ENCODE measurements at places on chromosomes 7 and 10.
A peak's percentile ranks its signal among the peaks of the same experiment; 100 is the strongest.

- DNase-seq, result no peak
Measured at GRCh38 chr7:27872356-27873275, 132.7 kb downstream of the TAX1BP1 start.

- no peak for DNase-seq
Measured at GRCh38 chr7:135247746-135248471, 14.3 kb downstream of the STRA8 start.

DNA sequence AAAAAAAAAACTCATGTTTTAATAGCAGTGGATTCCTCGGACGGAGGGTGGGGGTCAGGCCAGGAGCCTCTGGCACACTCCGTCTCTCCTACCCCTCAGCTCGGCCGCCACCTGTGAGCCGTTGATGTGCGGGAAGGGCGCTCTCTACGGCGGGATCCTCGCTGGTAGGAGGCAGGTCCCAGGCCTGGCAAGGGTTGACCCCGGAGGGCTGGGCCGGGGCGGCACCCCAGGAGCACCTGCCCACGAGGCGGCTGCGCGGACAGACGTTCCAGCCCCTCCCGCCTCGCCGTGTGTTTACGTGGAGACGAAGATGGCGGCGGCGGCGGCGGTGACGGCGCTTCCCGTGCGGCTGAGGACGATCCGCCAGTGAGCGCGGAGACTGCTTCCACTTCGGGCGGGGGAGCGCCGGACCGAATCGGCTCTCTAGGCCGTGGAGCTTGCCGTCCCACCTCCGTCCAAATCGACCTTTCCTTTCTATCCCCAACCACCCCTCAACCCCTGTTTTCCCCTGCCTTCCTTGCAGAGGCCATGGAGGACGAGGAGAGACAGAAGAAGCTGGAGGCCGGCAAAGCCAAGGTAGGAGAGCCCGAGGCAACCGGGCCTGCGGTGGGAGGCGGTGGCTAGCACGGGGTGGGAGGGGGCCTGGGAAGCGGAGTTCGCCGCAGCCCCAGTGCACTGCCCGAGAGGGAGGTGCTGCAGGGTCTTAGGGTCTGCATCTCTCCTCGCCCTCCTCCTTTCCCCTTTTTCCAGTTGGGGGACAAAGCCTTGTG is at the start of gene AKAP9:
Gene AKAP9, plus strand, starts transcription at position 291 of the 770 bp plus-strand sequence. Its CDS starts 238 bp downstream, at position 529.
- peak; percentile 89 for DNase-seq

DNA sequence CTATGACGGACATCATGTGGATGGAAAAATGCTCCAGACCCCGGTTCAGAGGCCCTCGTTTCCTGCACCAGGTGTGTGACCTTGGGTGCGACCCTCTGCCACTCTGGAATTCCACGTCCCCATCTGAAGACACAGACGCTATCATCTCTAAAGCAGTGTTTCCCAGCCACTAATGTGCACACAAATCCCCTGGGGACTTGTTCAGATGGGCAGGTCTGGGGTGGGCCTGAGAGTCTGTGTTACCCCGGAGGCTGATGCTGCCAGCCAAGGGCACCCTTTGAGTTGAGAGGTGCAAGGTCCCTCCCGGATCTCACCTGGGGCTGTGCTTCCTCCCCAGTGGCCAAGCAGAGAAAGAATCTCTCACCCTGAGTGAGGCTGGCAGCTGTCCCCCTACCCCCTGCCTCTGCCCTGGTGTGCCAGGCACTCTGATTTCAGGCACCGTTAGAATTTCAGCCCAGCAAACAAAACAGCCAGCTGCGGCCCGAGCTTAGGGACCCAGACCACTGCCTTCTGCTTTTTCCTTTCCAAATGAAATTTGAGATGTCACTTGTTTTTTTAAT is 90.0 kb downstream of the SLIT1 start:
- DNase-seq, result no peak

GRCh38 chr10:110209454-110209925 is 2.1 kb downstream of the MXI1 start:
- peak; percentile 75 for DNase-seq

DNA sequence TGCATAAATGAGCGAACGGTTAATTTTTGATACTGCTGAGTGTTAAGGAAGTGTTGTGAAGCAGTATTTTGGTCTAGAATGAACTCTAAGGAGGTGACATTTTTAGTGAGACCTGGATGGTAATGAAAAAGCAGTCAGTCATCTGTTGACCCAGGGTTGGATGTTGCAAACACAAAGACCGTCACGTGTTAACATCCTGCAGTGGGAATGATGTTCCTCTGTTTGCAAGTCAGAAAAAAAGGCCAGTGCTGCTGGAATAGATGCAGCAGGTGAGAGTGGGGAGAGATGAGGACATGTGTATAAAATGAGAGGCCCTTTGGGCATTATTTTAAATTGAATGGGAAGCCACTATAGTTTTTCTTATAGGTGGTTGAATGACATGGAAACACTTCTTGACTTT is 39.3 kb downstream of the INSYN2A start:
- DNase-seq, result no peak

DNA sequence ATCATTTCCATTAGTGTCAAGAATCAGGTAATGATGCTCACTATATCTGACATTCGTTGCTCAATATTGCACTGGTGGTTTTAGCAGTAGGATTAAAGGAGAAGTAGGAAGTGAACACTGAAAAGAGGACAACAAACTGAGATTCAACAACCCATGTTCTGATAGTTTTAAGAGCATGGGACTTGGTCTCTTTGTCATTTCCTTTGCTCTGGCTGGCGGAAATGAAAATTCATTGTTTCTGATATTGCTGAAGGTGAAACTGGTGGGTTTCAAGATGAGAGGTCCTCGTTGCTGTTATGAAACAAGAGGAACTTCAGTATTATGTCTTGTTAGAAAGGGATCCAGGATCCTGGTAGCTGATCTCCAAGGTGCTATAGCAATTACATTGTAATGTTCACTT is 129.0 kb downstream of the DNAH11 start:
- no peak for DNase-seq

GRCh38 chr10:115604627-115605026 is 511.5 kb downstream of the ATRNL1 start:
- DNase-seq, result no peak

DNA sequence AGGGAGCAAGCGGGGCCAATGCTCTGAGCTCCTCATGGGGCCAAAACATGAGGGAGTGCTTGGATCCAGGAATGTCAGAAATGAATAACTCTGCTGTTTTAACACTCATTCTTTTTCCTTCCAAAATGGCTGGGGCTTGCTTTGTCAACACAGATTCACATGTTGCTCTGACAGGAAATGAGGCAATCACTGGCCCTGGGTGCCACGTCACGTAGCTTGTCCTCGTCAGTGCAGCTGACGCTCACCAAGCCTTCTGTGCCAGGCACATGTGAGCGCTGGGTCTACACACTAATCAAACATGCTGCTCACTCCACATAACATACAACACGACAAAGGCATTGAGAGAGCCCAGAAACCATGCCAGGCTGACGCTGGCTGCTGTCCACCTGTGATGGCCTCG is 198.9 kb downstream of the WDR37 start:
- DNase-seq, result no peak

DNA sequence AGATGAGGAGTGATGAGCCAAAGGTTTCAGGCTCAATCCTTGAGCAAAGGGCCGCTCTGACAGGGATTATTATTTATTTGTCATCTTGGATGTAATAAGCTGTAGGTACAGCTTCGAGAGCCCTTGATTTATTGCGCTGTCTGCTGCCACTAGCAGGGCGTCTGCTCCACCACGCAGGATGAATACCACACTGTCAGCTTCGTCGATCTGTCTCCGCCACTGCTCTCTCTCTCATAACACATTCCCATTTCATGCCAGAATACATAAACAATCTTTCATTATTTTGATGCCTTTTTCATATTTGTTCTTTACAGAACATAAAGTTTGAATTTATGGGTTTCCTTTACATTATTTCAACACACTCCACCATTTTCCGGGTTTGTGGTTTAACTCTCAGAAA is 276.6 kb downstream of the LRMDA start:
- DNase-seq, result no peak

- DNase-seq, result no peak
Measured at GRCh38 chr7:7208520-7208919, 26.2 kb downstream of the C1GALT1 start.

DNA sequence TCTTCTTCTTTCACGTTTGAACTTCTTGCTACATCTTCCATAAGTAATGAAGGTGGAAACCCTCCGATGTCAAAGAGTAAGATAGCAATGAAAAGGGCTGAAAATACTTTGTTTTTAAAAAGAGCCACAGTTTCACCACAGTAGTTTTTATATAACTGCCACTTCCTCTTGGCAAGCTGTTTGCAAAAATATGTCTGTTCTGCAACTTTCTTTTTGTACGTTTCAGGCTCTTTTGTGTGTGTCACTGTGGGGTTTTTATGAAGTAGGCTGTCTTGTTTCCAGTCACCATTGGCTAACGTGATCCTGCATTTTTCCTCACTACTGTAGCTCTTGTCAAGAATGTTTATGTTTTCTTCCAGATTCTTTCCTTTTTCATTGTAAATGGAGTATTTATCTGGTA is 55.6 kb downstream of the SLC16A9 start:
- DNase-seq, result no peak

- no peak for DNase-seq
Measured at GRCh38 chr10:120012131-120012400, 119.5 kb downstream of the SEC23IP start.

DNA sequence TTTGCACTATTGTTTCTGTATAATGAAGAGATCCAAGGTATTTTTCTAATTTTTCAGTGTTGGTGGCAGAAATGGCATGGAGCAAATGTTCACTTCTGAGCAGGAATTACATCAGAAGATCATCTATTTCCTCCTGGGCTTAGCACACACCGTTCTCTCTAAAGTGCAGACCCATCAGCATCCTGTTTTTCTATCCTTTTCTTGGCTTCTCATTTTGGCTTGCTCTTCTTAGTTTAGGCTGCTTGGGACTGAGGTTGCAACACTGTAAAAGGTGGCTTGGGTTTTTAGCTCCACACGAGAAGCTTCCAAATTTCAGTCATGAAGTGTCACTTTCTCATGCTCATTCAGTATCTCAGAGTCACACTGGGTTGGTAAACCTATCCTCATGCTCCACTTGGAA is 79.9 kb upstream of the SMIM30 start:
- DNase-seq, result no peak

GRCh38 chr7:144720710-144721109 is 115.1 kb downstream of the TPK1 start:
- DNase-seq, result no peak

- DNase-seq, result no peak
Measured at GRCh38 chr7:66627881-66628360, 760 bp upstream of the KCTD7 start.

DNA sequence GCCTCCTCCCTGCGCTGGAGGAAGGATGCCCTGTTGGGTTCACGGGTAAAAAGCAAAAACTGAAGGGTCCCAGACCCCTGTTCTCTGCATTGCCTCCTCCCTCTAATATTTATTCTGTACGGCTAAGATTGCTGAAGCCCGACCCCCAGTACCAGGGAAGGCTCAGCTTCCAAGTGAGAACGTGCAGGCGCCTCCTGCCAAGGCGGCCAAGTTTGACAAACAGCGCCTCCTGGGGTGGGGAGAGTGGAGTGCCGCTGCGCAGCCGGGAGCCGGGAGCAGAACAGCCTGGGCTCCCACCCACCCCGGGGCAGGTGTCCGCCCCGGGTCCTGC is 4.7 kb upstream of the EBF3 start:
- DNase-seq, result no peak

- no peak for DNase-seq
Measured at GRCh38 chr7:50733552-50733951, 49.1 kb downstream of the GRB10 start.

GRCh38 chr7:13952921-13953320 is 36.5 kb downstream of the ETV1 start:
- DNase-seq, result no peak

DNA sequence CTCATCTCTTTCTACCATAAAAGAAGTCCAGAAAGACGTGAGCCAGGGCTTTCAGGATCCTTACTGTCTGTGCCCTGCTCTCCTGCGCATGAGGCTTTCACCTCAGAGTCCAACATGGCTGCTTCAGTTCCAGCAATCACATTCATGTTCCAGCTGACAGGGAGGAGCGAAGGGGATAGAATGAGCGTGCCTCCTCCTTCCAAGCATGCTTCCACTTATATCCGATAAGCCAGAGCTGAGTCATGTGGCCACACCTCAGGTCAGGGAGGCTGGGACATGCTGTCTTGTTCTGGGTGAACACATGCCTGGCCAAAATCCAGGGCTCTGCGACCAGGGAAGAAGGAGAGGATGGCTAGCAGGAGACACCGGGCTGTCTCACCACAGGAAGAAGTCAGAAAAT is 248.2 kb downstream of the SKAP2 start:
- no peak for DNase-seq

- no peak for DNase-seq
Measured at GRCh38 chr10:3763035-3763456, 22.0 kb downstream of the KLF6 start.

DNA sequence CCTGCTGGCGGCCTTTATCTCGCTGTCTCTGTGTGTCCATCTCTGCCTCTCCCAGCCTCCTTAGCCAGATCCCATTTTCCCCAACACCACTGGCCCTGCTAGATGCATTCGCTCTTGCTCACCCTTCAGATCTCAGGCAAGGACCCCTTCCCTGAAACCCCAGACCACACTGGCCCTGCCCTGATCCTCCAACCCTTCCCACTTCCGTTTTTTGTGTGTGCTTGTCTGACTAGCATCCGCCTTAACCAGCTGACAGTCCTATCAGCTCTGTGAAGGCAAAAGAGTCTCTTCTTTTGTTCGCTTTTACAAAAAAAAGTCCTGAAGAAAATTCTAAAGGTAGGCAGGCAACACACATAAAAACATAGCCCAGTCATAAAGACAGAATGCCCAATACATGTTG is 28.7 kb downstream of the CHST15 start:
- no peak for DNase-seq

DNA sequence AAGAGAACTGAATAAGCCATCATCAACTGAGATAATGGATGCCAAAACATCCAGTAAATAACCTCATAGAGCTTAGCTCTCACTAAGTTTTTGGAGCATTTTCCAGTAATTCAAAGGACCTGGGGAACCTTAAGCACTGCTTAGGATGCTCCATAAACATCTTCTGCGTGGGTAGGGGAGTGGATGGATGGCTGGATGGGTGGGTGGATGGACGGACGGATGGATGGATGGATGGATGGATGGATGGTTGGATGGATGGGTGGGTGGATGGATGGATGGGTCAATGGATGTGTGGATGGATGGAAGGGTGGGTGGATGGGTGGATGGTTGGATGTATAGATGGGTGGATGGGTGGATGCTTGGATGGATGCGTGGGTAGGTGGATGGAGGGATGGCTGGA is 9.0 kb downstream of the CYP2E1 start:
- no peak for DNase-seq

DNA sequence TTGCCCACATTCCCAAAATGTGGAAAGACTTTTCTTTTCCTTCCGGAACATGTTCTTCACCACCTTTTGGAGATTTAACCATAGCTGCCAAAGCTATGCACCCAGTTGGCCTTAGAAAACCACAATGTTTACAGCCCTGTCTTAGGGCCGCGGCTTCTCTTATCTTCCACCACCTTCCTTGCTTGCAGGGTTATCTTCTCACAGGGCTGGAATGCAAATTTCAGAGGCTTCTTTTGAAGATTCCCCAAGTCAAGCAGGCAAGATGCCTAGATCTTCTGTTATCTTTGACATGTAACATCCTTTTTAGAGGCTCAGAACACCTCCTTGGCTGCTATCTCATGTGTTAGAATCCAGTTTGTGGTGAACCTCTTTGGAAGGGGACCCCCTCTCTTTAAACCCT is 11.1 kb downstream of the KCTD7 start:
- no peak for DNase-seq
